Astrocyte (in vitro differentiated cells and primary cell): ENCODE measurements at places on chromosomes 12 and 14. TPM values are rescaled to one million over a fixed set of nuclear protein-coding genes. Genes with fewer than 3 reads are reported as not detected.
A peak's percentile ranks its signal among the peaks of the same experiment; 100 is the strongest.

Gene LRFN5
- total RNA-seq, result 1.5 and 1.6 TPM in 2 replicates

Gene ANKRD33
- total RNA-seq, result not detected in 2 replicates

- DNase-seq, result no peak
Observed at GRCh38 chr12:92132288-92132687, 13.4 kb downstream of the BTG1 start.

GRCh38 chr12:39675263-39675662, 55.7 kb upstream of the ABCD2 start:
- no peak for DNase-seq

DNA sequence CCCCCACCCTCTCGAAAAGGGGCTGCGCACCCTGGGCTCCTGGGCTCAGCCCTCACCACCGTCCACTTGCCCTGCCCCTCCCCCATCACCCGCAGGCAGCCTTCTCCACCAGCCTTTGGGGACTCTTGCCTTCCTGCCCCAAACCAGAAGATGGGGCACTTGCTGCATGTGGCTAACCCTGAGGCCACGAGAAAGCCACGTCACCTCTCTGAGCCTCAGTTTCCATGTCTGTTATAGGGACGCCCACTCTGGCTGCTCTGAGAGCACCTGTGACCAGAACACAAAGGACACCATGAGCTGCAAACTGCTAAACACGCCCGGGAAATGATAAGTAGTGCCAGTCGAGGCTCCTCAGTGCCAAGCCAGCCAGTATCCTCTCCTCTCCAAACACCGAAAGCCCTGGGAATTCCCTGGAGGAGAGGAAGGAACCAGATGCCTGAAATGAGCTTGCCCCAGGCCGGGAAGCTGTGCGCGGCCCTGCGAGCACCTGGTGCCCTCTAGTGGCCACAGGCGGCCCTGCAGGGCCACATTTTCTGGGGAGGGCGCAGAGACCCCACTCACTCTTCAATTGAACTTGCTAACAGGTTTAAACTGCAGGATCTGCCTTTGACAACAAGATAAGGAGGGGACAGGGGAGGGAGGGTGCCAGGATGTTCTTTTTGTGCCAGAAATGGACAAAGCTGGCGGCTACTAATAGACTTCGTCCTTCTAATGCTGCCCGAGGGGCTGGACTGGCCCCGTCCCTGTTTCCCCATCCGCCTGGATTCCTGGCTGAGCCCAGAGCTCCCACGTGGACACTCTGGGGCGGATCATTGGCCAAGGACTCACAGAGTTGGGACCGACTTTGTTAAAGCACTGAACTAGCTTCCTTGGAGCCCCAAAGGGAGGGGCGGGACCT, 10.2 kb upstream of the SERPINA9 start:
- DNase-seq, result peak; percentile 23

Gene NUAK1
- 94.0 and 96.1 TPM in 2 replicates for total RNA-seq

- DNase-seq, result no peak
Observed at GRCh38 chr12:30088259-30088995, 304.7 kb upstream of the TMTC1 start.
